ENCODE measurements at places on chromosomes 2 and 18.

DNA sequence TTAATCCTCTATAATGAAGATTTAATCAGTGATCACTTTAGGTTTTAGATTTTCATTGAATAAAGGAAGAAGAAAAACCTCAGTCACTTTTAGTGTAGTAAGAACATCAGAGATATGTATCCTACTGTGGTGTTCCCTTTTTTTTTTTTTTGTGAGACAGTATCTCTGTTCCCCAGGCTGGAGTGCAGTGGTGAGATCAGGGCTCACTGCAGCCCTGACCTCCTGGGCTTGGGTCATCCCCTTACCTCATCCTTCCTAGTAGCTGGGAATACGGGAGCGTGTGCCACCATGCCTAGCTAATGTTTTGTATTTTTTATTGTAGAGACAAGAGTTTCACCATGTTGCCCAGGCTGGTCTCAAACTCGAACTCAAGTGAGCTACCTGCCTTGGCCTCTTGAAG, 5.1 kb downstream of the SLC39A10 start:
- no peak for DNase-seq

- no peak for DNase-seq
These were observed 184.2 kb upstream of the SLC35G4 start for GRCh38 chr18:11425211-11425610.

GRCh38 chr2:141506135-141506534, 624.7 kb downstream of the LRP1B start:
- DNase-seq: no peak

DNA sequence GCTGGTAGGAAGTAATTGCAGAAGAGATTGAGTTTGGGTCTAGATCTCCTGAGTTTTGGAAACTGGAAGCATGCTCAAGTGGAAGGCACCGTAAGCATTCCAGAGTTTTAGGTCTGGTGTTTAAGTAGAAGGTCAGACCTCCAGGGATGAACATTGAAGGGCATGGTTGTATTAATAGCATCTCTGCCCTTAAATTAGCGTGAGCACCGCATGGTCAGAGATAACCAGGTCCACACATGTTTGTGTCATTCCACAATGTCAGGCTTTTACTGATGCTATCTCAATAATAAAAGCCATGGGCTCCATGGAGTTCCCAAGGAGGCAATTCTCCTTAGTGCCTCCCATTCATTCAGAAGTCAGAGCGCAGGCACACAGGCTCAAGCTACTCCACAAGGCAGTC, 28.3 kb upstream of the ZNF407 start:
- no peak for DNase-seq

GRCh38 chr2:218865396-218865795, 5.8 kb downstream of the WNT6 start:
- DNase-seq: no peak

GRCh38 chr2:27174638-27175037, 25.8 kb downstream of the TCF23 start:
- no peak for DNase-seq

GRCh38 chr2:74917702-74918619, 40.5 kb upstream of the POLE4 start:
- no peak for DNase-seq

- no peak for DNase-seq
These were observed 224.8 kb upstream of the ID2 start for GRCh38 chr2:8457092-8457481.

All from stimulated activated CD4-positive, alpha-beta T cell treated with anti-CD3 and anti-CD28 coated beads, TNF-alpha, amount 100 ng/mL, for 48 hours (primary cell).